ENCODE measurements at places on chromosomes 12 and 14.
A peak's percentile ranks its signal among the peaks of the same experiment; 100 is the strongest.

GRCh38 chr14:60487211-60487610 is 1.3 kb upstream of the C14orf39 start:
- no peak for DNase-seq

GRCh38 chr12:101785671-101786070 is 45.1 kb downstream of the GNPTAB start:
- DNase-seq, result no peak

DNA sequence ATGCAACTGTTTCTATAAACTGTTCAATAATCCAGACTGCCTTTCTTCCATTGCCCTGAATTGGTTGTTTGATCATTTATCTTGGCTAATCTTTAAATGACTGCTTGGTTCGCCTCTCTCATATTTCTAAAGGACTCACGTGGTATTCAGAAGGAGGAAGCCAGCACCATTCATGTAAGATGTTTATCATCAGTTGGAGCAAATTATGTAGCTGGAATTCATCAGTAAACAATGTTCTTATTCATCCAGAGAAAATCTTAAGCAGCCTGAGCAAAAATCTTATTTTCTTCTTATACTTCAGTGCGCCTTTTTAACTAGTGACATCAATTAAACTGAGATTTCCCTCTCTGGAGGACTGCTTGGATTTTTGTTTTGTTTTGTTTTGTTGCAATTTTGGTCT is 538.7 kb upstream of the TMEM132C start:
- DNase-seq, result no peak

- no peak for DNase-seq
Measured at GRCh38 chr14:70982200-70982599, 74.9 kb downstream of the PCNX1 start.

DNA sequence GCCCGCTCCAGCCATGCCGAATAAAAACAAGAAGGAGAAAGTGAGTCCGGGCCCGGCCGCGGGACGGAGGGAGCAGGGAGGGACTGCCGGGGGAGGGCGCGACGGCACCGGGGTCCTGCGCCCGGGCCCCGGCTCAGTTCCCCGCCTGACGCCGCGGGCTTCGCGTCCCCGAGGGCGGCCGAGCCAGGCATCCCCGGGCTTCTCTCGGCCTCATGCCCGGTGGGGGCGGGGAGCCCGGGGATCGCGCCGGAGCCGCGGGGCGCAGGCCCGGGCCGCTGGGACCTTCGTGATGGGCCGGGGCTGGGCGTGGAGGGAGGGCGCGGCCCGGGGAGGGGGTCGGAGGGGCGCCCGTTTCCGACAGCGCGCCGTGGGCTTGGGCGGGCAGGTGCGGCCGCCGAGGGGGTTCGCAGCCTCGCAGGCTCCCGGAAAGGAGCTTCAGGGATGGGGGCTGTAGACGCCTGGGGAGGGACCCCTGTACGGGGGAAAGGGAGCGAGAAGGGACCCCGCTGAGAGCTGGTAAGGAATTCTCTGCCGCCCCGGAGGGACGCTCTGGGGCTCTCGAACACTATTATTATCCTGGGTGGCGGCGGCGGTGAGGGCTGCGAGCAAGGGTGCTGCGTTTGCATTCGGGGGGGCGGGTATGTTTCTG is 496 bp downstream of the PPP2R5C start:
- DNase-seq, result peak; percentile 32

GRCh38 chr12:53586745-53587144 is 39.4 kb downstream of the ATF7 start:
- DNase-seq, result no peak

DNA sequence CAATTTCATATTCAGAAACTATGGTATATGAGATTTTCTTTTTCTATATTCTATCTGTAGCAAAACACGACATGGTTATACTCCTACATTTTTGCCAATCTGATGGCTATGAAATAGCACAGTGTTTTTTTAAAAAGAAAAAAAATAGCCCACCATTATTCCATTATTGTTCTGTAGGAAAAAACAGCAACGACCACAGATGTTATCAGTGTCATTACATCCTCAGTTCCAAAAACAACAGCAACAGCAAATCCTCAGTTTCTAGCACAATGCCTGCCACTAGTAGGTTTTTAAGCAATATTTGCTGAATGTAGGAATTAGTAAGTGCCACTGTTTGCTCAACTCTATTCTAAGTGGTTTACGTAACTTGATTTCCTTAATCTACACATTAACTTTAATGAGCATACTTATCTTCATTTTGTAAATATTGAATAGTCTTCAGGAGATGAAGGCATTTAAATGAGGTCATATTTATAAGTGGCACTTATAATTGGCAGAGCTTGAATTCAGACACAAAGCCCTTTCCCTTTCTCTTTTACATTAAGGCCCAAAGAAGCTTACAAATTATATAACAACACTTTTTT is 8.3 kb downstream of the RNASE6 start:
- DNase-seq, result no peak

DNA sequence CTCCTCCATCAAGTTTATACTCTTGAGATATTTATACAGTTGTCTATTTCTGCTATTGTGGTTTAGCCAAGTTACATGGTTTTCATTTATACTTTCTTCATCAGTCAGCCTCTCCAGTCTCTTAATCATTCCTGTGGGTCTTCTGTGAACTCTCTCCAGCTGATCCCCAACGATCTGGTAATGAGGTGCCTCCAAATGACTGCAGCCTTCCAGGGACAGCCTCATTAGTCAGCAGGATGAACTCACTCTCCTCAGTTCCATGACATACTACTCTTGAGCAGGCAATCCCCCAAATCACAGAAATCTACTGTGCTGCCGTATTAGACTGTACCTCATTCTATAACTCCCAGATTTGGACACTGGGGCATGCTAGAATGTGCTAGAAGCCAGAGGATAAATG is 15.3 kb downstream of the AREL1 start:
- DNase-seq, result no peak

DNA sequence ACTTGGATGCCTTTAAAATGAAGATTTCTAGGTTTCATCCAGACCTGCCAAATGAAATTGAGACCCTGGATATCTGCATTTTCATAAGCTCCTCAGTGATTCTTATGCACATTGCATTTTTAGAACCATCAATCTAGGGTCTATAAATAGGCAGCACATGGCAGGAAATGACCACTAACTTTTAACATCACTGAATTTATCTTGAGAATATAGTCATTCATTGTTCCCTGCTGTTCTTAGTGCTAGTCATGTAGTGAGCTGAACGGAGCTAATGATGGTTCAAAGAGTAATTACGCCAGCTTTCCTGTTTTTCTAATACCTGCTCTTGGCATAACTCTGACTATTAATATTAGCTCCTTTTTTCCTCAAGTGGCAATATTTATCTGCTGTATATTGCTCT is 91.6 kb downstream of the TPH2 start:
- no peak for DNase-seq

DNA sequence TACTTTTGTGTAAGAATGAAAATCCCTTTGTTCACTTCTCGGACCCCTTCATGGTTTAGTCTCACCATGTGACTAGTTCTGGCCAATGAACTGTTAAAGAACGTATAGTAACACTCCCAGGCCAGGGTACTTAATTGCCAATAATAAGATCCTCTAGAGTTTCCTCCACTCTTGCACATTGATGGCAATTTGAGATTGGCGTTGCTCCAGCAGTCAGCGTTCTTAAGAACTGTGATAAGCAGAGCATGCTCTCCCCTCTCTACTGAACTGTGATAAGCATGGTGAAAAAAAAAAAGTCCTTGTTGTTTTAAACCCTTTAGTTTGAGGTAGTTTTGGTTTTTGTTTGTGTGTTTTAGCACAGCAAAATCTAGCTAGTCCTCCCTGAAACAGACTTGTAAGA is 854.5 kb downstream of the SLC6A15 start:
- DNase-seq, result no peak

DNA sequence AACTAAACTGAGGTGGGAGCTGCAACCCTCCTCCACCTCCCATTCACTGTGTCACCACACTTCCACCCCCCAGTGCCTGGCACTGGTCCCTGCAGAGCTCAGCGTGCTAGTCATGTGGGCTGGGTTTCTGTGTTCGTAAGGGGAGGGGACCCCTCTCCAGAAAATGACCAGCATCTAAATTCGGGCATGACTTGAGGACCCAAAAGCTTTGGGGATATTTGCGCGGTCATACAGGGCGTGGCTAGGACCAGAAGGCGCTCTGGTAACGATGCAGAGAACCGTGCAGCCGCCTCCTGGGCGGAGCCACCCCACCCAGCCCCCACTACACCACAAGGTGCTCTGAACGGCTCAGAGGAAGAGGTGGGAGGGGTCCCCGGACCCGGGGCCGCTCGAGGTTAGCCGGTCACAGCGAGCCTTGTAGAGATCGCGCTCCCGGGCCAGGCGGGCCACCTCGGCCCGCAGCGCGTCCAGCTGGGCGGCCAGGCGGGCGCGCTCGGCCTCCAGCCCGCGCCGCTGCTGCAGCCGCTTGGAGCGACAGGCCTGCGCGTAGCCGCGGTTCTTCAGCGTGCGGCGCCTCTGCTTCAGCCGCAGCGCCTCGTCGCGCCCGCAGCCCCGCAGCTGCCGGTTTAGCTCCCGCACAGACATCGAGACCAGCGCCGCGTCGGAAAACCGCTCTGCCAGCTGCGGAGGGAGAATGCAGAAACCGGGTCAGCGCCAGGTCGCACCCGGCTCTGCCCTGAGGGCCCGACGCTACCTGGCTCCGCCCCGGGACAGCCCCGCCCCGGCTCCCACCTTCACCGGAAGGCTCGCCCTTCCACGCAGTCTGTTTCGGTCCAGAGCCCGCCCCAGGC is 9.8 kb downstream of the CPNE6 start:
- DNase-seq, result peak; percentile 65

GRCh38 chr12:31801872-31802271 is 73.1 kb upstream of the AMN1 start:
- DNase-seq, result no peak

GRCh38 chr12:94211021-94211420 is 62.6 kb downstream of the PLXNC1 start:
- no peak for DNase-seq

GRCh38 chr12:52813203-52813819 is 605 bp downstream of the KRT4 start:
- no peak for DNase-seq

DNA sequence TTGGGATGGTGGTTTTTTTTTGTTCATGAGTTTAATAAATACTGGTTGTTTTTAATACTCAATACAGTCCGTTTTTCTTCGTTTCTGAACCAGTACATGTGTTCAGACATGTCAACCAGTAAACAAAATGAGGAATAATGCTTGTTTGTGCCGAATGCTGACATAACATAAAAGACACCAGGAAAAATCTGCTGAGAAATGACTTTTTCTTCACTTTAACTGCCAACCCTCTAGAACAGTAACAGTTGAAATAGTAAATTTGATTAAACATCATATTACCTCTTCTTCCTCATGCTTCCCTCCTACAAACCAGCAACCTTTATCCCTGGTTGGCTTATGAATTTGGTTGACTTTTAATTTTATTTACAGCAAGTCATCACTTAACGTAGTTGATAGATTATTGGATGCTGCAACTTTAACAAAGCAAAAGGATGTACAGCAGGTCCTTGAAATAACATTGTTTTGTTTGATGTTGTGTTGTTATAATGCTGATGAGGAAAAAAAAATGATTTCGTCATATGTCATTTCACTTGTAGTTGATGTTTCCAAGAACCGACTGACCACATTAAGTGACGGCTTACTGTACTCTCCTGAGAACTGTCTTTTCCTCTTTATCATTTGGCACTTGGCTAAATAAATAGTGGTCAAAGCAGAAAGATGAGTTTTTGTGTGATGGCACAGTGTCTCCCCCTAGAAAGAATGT is 340.5 kb downstream of the TMTC2 start:
- DNase-seq, result no peak

GRCh38 chr14:52596861-52597260 is 44.2 kb downstream of the GPR137C start:
- no peak for DNase-seq

DNA sequence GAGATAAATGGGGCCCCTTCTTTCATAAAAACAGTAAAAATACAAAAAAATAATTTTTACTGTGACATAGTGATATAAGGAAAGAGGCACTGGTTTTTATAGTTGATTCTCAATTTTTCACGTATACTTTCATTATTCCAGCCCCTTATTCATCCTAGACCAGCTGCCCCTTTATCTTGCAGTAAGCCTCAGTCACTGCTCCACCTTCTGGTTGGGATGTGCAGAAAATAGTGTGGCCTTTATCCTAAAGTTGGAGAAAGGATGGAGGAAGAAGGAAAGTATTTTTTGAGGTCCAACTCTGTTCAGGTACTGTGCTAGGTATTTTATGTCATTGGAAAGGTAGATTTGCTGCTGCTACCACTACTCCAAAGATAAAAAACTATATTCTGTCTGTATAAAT is 172.7 kb downstream of the ANO6 start:
- no peak for DNase-seq

GRCh38 chr14:67584978-67585377 is 15.1 kb downstream of the PIGH start:
- no peak for DNase-seq

DNA sequence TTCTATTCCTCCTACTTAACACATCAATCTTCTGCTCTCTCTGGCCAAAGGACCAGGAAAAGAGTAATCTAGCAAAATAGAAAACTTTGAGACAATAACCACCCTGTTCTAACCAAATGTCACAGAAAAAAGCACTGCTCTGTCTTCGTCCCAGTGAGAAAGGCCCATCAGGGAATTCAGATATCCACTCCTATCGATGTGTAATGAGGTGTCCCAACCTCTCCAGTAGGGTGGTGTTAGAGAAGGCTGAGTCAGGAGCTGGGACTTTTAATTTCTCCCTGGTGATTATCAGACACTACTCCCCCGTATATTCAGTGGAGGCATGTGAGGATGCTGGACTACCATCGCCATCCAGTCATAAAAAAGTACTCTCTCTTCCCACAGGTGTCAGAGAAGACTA is 130.3 kb downstream of the TMTC3 start:
- DNase-seq, result no peak

DNA sequence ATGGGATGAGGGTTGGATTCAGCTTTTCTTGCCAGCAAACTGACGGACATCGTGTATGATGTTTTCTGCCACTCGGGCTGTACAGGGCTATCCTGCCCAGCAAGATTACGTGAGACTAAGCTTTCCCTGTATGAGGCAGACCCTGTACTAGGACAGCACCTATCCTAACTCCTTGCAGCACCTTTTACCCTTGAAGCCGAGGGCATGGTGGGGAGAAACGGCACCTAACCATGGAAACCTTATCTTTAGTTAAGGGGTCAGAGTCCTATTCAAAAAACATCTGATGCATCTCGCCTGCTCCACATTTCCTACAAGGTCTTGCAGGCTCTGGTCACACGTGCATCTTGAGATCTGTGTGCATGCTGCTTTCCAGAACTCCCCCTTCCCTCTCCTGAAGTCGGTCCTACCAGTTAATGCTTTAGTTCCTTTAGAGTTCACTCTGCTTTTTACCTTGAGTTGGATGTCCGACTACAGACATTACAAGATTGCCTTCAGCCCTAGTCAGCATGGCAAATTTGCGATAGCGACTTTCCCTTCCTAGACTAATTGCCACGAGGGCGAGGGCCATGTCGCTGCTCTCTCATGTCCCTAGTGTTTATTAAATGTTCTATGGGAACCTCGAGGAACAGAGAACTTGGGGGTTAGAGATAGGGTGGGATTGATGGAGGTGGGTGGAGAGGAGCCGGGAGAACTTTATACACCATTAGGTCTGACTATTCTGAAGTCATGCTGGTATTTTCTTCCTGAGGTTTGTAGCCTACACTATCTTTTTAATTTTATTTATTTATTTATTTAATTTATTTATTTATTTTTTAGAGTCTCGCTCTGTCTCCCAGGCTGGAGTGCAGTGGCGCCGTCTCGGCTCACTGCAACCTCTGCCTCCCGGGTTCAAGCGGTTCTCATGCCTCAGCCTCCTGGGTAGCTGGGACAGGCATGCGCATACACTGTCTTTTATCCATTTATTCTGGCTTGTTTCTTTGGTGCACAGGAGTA is 6.6 kb downstream of the RAN start:
- no peak for DNase-seq

Measured in activated T-cell treated with anti-CD3 and anti-CD28 coated beads for 24 hours (primary cell).